ENCODE measurements at places on chromosomes 5 and 9. TPM values are rescaled to one million over a fixed set of nuclear protein-coding genes. Genes with fewer than 3 reads are reported as not detected.

GRCh38 chr5:161851691-161852299 is 3.9 kb downstream of the GABRA1 start:
- H3K36me3 ChIP-seq = no peaks in the 10 kb centered on the region
- DNase-seq = no peak
- H3K4me1 ChIP-seq = peaks cover 16% of the 10 kb centered on the region
- H3K27me3 ChIP-seq = peaks cover 45% of the 10 kb centered on the region
- H3K4me3 ChIP-seq = no peak overlapping the region
- H3K27ac ChIP-seq = no peak overlapping the region

SLC36A3 gene
- polyA plus RNA-seq = not detected

BRINP1 gene
- not detected for polyA plus RNA-seq

VLDLR gene
- polyA plus RNA-seq = 1.8 TPM

GRCh38 chr5:154200221-154200620 is 9.7 kb downstream of the GALNT10 start:
- no peaks in the 10 kb centered on the region for H3K27me3 ChIP-seq
- no peak for DNase-seq
- H3K27ac ChIP-seq = no peak overlapping the region
- H3K4me1 ChIP-seq = peaks cover 49% of the 10 kb centered on the region
- H3K4me3 ChIP-seq = no peak overlapping the region

PAPPA gene
- under 0.01 TPM for polyA plus RNA-seq

- H3K4me1 ChIP-seq = peaks cover 20% of the 10 kb centered on the region
- H3K36me3 ChIP-seq = peaks cover 20% of the 10 kb centered on the region
- no peaks in the 10 kb centered on the region for H3K27me3 ChIP-seq
- no peak overlapping the region for H3K4me3 ChIP-seq
Observed at GRCh38 chr5:150540615-150541396, 32.9 kb downstream of the NDST1 start.

ZNF883 gene
- polyA plus RNA-seq = 0.69 TPM

- H3K27me3 ChIP-seq = no peaks in the 10 kb centered on the region
- DNase-seq = no peak
- H3K36me3 ChIP-seq = no peaks in the 10 kb centered on the region
- no peaks in the 10 kb centered on the region for H3K4me1 ChIP-seq
- no peak overlapping the region for H3K4me3 ChIP-seq
Observed at GRCh38 chr9:74697535-74697934, 190.2 kb downstream of the TRPM6 start.

- no peaks in the 10 kb centered on the region for H3K27me3 ChIP-seq
- H3K36me3 ChIP-seq = no peaks in the 10 kb centered on the region
- H3K4me1 ChIP-seq = no peaks in the 10 kb centered on the region
Observed at GRCh38 chr5:75571547-75571946, 39.7 kb upstream of the ANKDD1B start.

IFNA2 gene
- polyA plus RNA-seq = not detected

- H3K4me1 ChIP-seq = no peaks in the 10 kb centered on the region
- no peak for DNase-seq
- no peak overlapping the region for H3K27ac ChIP-seq
- no peak overlapping the region for H3K4me3 ChIP-seq
Observed at GRCh38 chr5:141761-142160, 49.5 kb upstream of the LRRC14B start.

UGT3A1 gene
- polyA plus RNA-seq = not detected

- H3K4me3 ChIP-seq = no peak overlapping the region
- DNase-seq = no peak
- H3K4me1 ChIP-seq = peaks cover 4% of the 10 kb centered on the region
- no peak overlapping the region for H3K27ac ChIP-seq
- H3K36me3 ChIP-seq = no peaks in the 10 kb centered on the region
- no peaks in the 10 kb centered on the region for H3K27me3 ChIP-seq
Observed at GRCh38 chr9:34715639-34716215, 5.8 kb upstream of the CCL21 start.

- no peaks in the 10 kb centered on the region for H3K36me3 ChIP-seq
- H3K27me3 ChIP-seq = no peaks in the 10 kb centered on the region
- H3K4me1 ChIP-seq = peaks cover 60% of the 10 kb centered on the region
- no peak overlapping the region for H3K4me3 ChIP-seq
Observed at GRCh38 chr9:70470050-70471015, 55.9 kb upstream of the KLF9 start.

DNA sequence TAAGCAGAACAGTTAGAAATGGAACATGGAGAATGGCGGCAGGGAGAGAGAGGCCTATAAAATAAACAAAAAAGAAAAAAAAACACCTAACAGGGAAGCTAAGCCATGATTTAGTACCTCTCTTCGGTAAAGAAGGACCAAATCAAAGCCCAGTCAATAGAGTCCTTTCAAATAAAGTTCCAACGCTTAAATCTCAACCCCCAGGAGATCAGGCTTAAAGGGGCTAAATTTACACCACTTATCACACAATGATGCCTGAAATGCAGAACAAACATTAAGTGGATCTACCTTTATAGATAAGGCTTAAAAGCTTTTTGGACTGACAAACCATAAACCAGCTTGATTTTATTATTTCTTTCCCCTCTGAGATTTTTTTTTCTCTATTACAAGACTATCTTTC is 66.3 kb downstream of the PRELID2 start:
- no peak overlapping the region for H3K4me3 ChIP-seq

ELAVL2 gene
- 0.22 TPM for polyA plus RNA-seq

GRCh38 chr5:73436535-73437100 is 12.0 kb downstream of the FOXD1 start:
- peaks cover 19% of the 10 kb centered on the region for H3K4me1 ChIP-seq
- no peaks in the 10 kb centered on the region for H3K36me3 ChIP-seq
- peaks cover 97% of the 10 kb centered on the region for H3K27me3 ChIP-seq
- H3K27ac ChIP-seq = peak overlapping the region; percentile 86
- H3K4me3 ChIP-seq = peak overlapping the region; percentile 1

DNA sequence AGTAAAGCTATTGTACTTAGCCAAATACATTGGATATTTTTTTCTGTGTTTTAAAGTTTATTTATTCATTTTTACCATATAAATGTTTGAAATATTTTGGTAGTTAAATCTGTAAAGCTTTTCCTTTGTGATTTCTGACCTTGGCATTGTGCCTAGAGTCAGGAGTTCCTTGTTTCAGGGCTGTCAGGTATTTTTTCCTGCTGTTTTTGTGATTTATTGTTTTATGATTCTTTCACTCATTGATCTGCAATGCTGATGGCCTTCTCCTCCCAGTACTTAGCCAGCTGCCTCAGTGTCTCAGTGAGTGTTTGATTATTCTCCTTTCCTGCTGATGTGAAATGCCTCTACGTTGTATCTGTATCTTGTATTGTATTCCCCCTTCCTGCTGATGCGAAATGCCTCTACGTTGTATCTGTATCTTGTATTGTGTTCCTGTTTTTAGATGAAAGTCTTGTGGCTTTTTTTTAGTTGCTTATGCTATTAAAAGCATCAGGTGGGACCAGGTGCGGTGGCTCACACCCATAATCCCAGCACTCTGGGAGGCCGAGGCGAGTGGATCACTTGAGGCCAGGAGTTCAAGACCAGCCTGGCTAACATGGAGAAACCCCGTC is 61.0 kb downstream of the EHMT1 start:
- peaks cover 16% of the 10 kb centered on the region for H3K4me1 ChIP-seq
- H3K27me3 ChIP-seq = no peaks in the 10 kb centered on the region
- no peak overlapping the region for H3K4me3 ChIP-seq
- H3K36me3 ChIP-seq = no peaks in the 10 kb centered on the region

ZNF618 gene
- 2.3 TPM for polyA plus RNA-seq

GRCh38 chr9:5626727-5627634 is 1.9 kb upstream of the RIC1 start:
- no peak for DNase-seq
- H3K4me3 ChIP-seq = no peak overlapping the region
- peak overlapping the region; percentile 97 for H3K27ac ChIP-seq
- H3K36me3 ChIP-seq = no peaks in the 10 kb centered on the region

PCSK1 gene
- 0.60 TPM for polyA plus RNA-seq

GLRA1 gene
- polyA plus RNA-seq = not detected

DNA sequence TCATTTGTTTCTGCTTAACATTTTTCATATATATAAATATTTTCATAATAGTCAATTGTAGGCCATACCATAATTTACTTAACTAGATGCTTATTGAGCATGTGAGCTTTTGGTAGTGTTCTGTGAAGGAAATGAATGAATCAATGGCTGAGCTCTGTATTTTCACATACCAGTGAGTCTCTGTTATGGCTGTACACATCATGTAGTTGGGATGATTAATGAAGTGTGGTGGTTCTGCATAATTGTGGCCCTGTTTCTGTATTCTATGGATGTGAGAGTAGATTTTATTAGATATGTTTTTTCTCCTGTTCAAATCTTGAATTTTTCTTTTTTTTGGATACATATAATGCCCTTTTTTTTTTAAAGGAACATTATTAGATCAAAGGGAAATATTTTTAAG is 56.2 kb downstream of the CTNNA1 start:
- no peak overlapping the region for H3K27ac ChIP-seq
- H3K4me3 ChIP-seq = no peak overlapping the region
- H3K4me1 ChIP-seq = peaks cover 17% of the 10 kb centered on the region
- DNase-seq = no peak

- H3K27ac ChIP-seq = no peak overlapping the region
- peaks cover 21% of the 10 kb centered on the region for H3K36me3 ChIP-seq
- H3K4me1 ChIP-seq = peaks cover 2% of the 10 kb centered on the region
- DNase-seq = no peak
- H3K27me3 ChIP-seq = no peaks in the 10 kb centered on the region
Observed at GRCh38 chr9:73174330-73174980, 22.8 kb downstream of the ANXA1 start.

- no peaks in the 10 kb centered on the region for H3K36me3 ChIP-seq
- no peaks in the 10 kb centered on the region for H3K27me3 ChIP-seq
- no peak overlapping the region for H3K27ac ChIP-seq
- no peak for DNase-seq
Observed at GRCh38 chr5:68303038-68303738, 87.6 kb downstream of the PIK3R1 start.

GRCh38 chr5:173178369-173178910 is 34.1 kb downstream of the BNIP1 start:
- no peaks in the 10 kb centered on the region for H3K27me3 ChIP-seq
- no peaks in the 10 kb centered on the region for H3K36me3 ChIP-seq
- no peaks in the 10 kb centered on the region for H3K4me1 ChIP-seq
- H3K27ac ChIP-seq = no peak overlapping the region

GRCh38 chr9:95090023-95090791 is 227.3 kb downstream of the FANCC start:
- H3K4me3 ChIP-seq = no peak overlapping the region
- peak; percentile 80 for DNase-seq
- peak overlapping the region; percentile 77 for H3K27ac ChIP-seq
- H3K36me3 ChIP-seq = peaks cover 35% of the 10 kb centered on the region

Measured in sigmoid colon (tissue), 7 donors.